ENCODE measurements at places on chromosomes 3 and 15. TPM values are rescaled to one million over a fixed set of nuclear protein-coding genes. Genes with fewer than 3 reads are reported as not detected.

GRCh38 chr3:3081381-3082233 is 28.6 kb downstream of the IL5RA start:
- no peak for DNase-seq

GRCh38 chr15:74312445-74313007 is 54.9 kb downstream of the CYP11A1 start:
- DNase-seq, result no peak

DNA sequence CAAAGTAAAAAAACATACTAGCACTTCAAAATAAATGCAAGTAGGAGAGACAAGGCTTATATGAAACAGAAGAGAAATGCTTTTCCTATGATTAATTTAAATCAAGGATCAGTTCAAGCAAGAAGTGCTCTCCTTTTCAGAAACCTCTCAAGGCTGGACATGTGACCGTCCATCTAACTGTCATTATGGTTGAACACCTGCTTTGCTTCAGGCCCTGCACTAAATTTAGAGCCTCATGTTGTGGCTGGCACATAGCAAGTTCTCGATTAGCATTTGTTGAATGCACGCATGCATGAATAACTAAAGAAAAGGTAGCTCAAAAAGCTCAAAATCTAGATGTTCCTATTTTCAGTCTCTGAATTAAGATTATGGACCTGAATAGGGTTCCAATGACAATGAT is 82.0 kb downstream of the SV2B start:
- peak; percentile 42 for DNase-seq

- no peak for DNase-seq
Observed at GRCh38 chr3:71111784-71112440, 471.6 kb downstream of the FOXP1 start.

DNA sequence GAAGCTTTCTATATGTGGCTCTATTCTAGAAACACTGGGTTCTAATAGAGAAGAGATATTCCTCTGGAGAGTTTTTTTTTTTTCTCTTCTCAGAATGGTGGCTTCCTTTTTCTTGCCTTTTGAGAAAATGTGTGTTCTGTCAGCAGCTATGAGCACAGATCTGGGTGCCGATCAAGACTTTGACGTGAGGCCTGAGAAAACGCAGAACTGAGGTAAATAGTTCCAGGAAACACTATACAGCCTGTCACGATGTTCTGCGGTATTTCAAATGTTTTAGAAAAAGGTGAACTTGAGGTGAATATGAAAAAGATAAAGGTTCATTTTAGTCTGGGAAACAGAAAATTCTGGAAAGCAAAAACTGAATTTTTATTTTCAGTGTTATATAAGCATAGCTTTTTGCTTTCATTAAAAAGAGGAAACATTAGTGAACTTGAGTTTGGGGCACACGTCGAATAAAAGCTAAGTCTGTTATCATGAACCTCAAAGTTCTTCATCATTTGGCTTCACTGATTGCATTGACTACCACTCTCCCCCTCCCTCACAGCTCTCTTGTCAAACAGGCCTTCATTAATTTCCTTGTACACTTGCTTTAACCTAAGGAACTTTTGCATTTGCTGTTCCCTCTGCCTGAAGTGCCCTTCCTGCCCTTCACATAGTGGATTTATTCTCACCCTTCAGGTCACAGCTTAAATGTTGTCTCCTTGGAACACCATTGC is 265.1 kb downstream of the NFKBIZ start:
- DNase-seq, result no peak

GRCh38 chr15:73072894-73073293 is 20.6 kb downstream of the NEO1 start:
- DNase-seq, result no peak

- DNase-seq, result no peak
Observed at GRCh38 chr15:94620632-94621031, 389.3 kb downstream of the MCTP2 start.

DNA sequence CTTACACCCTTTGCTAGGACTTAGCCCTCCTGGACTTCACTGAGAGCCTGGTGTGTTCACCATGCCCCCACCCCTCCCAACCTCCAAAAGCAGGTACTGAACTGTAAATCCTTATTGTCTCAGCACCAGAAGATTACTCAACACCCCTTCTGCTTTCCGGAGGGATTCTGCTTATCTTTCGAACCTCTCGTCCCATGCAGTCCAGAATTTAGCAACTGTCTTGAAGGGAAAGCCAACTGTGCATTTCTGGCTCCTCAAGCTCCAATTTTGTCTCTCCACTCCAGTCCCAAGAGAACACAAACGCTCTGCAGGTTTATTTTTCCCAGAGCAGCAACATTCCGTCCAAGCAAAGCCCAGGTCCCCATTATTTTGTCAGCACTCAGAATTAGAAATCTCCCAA is 49.6 kb downstream of the RFTN1 start:
- DNase-seq, result no peak

BCL2A1 gene
- total RNA-seq, result not detected

DNA sequence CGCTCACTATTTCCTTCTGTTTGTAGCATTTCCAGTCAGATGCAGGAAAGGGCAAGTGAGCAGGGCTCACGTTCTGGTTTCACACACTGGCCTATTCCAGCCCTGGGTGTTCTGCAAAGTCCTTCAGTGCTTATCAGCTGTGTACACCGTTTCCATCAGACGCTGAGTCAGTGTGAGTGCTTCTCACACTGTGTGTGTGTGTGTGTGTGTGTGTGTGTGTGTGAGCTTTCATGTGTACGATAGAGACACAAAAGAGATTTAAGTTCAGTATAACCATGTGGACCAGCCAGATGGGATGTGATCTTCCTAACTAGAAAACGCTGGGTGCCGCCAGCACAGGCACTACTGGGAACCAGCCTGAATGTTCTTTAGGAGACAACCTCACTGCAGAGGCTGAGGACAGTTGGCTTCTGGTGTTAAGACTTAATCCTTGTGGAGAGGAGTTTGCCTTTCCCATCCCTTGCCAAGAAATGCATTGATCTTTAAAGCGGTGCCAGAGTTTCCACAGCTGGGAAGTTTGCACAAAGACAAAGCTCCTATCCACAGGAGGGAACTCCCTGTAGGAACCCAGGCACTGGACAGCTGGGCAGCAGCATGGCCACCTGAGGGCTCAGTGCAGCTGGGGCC is 3.9 kb upstream of the CHSY1 start:
- no peak for DNase-seq

ABHD6 gene
- total RNA-seq, result 6.1 TPM

- no peak for DNase-seq
Observed at GRCh38 chr3:41569632-41570305, 370.5 kb downstream of the CTNNB1 start.

GRCh38 chr3:138296639-138297038 is 33.0 kb downstream of the NME9 start:
- no peak for DNase-seq

GRCh38 chr3:184771301-184772127 is 40.5 kb upstream of the VPS8 start:
- DNase-seq, result no peak

GRAMD1C gene
- 0.13 TPM for total RNA-seq

GRCh38 chr3:27467545-27467944 is 16.6 kb downstream of the SLC4A7 start:
- DNase-seq, result peak; percentile 54

SLC38A3 gene
- 42.7 TPM for total RNA-seq

ROPN1 gene
- total RNA-seq, result not detected

GRCh38 chr3:83074485-83074884 is 1313.0 kb upstream of the GBE1 start:
- no peak for DNase-seq

DNA sequence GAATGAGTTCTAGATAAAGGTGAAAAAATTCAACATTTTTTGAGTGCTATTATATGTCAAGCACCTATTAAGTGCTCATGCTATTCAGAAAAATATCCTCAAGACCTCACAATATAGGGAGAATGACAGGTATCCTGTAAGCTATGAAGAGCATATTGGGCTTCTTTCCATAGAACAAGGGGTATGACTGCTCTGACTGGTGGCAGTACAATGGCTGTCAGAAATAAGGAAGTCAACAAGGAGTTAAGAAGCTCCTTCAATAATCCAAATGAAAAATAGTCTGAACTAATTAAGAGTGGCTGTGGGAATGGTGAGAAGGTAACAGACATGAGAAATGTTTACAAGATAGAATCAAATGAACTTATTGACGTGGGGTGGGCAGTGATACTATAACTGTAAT is 24.7 kb downstream of the NPTN start:
- DNase-seq, result no peak

- no peak for DNase-seq
Observed at GRCh38 chr3:195207056-195207455, 63.9 kb downstream of the XXYLT1 start.

GRCh38 chr3:32240159-32240545 is 1.7 kb downstream of the CMTM8 start:
- DNase-seq, result peak; percentile 25

DNA sequence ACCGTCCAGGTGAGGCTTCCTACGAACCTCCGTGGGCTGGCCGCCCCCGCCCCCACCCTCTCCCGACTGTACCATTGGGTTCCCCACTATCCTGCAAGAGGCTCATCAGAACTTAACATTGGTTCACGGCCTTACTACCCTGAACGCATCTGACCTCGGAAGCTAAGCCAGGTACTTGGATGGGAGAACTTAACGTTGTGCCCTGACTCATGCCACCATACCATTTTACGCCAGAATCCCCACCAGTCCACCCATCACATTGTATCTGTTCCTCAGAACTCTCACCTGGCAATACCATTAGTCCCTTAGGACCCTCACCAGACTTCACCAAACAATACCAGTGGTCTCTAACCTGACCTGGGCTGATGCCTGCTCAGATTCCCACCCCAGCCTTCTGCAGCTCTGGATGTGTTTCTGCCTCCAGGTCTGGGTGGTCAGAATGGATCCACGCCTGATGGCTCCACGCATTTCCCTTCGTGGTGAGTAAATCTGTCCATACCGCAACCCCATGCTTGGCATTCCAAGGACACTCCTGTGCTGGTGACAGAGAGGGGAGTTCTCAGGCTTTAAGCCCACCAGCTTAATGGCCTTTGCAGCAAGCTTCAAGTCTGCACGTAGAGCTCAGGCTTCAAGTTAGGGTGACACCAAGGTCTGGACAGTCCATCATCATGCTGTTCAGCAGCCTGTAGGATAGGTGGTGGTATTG is 562 bp downstream of the TCTA start:
- DNase-seq, result peak; percentile 36

KIF7 gene
- total RNA-seq, result 8.0 TPM

DNA sequence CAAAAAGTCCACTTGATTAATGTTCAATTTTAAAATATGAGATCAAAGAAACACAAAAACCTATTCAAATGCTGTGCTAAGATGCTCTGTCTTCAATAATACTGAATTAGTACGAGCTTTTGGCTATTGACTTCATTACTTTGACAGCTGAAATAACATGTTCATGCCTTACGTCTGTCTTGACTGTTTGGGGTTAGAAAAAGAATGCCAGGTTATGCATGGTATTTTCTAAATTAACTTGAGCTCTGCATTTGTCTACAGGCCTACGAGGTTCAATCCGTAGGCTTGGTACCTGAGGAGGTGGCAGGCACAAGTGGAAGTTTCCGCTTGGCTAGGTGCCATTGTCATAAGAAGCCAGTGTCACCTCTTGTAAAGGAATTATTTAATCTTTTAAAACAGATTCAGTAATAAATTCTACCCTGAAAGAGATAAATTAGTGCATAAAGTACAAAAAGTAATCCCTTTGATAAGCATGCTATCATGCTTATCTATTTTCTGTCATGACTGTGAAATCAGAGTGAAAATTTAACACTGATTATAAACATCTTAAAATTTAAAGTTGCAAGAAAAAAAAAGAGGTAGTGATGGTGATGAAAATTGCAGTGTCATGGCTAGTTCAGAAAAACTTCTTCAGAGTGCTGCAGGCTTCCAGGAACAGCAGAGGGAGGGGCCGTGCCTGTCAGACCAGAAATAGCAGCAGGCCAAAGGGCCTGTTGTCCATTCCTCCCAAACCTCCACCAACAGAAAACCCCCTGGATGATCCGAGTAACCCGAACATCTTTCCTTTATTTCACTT is 115.7 kb downstream of the ARRDC4 start:
- DNase-seq, result peak; percentile 79

DNA sequence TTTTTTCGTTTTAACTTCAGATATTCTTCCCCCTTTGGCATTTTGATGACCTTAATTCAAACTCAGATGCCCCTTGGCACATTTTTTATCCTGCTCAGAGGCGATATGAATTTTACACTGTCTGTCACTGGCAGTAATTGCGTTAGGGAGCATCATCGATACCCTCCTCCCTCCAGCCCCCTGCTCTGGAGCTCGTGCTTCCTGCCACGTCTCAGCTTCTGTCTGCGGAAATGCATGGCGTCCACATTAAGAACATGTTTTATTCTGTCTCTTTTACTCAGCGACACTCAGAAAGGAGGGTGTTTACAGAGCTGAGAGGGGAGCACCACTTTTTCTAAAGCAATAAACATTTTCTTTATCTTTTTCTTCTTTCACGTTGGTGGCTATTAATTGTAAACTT is 254.2 kb downstream of the EBLN2 start:
- no peak for DNase-seq

- DNase-seq, result no peak
Observed at GRCh38 chr3:94071713-94072284, 8.9 kb downstream of the NSUN3 start.

DNA sequence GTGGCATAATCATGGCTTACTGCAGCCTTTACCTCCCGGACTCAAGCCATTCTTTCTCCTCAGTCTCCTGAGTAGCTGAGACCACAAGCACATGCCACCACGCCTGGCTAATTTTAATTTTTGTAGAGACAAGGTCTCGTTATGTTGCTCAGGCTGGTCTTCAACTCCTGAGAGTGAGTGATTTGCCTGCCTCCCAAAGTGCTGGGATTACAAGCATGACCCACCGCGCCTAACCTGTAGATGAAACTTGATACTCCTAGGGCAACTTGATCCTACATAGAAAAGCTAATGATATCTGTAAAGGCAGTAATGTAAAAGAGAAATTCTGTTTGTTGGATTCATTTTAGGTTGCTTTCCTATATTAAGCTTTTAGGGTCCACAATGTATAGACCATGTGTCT is 391.9 kb upstream of the THRB start:
- no peak for DNase-seq

- DNase-seq, result no peak
Observed at GRCh38 chr3:88812576-88812975, 294.8 kb upstream of the EPHA3 start.

- DNase-seq, result no peak
Observed at GRCh38 chr3:1374471-1374870, 281.6 kb downstream of the CNTN6 start.

- DNase-seq, result no peak
Observed at GRCh38 chr3:50607271-50608091, 4.1 kb downstream of the CISH start.

ECE2 gene
- not detected for total RNA-seq

BCL6 gene
- 95.7 TPM for total RNA-seq

GRCh38 chr3:67495751-67496150 is 158.7 kb downstream of the SUCLG2 start:
- no peak for DNase-seq

DNA sequence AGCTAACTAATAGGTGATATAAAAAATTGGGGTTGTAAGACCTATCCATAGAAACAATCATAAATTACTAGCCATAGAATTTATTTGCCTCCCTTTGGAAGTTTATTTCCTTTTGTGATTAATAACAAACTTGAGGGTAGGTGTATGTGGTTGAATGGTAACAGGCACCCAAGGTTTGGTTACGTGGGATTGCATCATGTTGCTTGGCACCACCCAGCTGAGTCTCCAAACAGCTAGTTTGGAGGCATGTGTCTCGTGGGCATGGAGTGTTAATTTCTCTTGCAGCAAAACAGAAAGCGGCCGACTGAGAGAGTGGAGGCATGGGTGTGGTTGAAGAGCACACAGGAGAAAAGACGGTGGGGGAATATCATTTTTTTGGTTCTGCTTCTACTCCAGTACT is 441.4 kb downstream of the CNTN4 start:
- DNase-seq, result no peak

GRCh38 chr15:67731112-67731721 is 94.1 kb upstream of the SKOR1 start:
- DNase-seq, result no peak

GRCh38 chr15:50487287-50487686 is 59.2 kb downstream of the USP50 start:
- DNase-seq, result no peak

EOMES gene
- not detected for total RNA-seq
